Left ventricle myocardium superior (tissue), 1 donor: ENCODE measurements at places on chromosomes 6 and 20. TPM values are rescaled to one million over a fixed set of nuclear protein-coding genes. Genes with fewer than 3 reads are reported as not detected.

The SNAI1 gene
- 0.82 TPM for total RNA-seq

The GNAS-AS1 gene
- total RNA-seq: 0.35 TPM

The WFDC10B gene
- not detected for total RNA-seq

The MAN1A1 gene
- total RNA-seq: 18.3 TPM

The FAM209B gene
- total RNA-seq: not detected

The MUCL3 gene
- total RNA-seq: not detected

The MRPL2 gene
- total RNA-seq: 116 TPM

- no peak for DNase-seq
These were observed 27.5 kb downstream of the RSPH3 start for GRCh38 chr6:158972241-158973233.

DNA sequence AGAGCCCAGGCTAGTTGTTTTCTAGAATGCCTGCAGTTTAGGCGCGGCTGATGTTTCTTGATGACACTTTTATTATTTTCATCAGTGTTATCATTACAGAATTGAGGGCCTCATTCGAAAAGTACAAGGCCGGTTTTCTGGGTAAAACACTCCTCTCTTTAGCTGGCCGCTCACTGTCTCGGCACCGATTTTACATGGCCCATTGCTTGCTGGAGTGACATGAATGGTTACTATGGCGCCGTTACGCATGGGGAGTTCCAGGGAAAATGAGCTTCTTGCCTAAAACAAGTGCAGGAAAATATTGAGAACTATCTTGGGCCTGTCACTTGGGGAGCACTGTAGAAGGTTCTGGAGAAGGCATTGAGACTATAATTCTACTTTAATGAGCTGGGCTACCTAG, 317.8 kb downstream of the CDH4 start:
- no peak for DNase-seq

- DNase-seq: no peak
These were observed 40.4 kb upstream of the ARG1 start for GRCh38 chr6:131532580-131533039.

DNA sequence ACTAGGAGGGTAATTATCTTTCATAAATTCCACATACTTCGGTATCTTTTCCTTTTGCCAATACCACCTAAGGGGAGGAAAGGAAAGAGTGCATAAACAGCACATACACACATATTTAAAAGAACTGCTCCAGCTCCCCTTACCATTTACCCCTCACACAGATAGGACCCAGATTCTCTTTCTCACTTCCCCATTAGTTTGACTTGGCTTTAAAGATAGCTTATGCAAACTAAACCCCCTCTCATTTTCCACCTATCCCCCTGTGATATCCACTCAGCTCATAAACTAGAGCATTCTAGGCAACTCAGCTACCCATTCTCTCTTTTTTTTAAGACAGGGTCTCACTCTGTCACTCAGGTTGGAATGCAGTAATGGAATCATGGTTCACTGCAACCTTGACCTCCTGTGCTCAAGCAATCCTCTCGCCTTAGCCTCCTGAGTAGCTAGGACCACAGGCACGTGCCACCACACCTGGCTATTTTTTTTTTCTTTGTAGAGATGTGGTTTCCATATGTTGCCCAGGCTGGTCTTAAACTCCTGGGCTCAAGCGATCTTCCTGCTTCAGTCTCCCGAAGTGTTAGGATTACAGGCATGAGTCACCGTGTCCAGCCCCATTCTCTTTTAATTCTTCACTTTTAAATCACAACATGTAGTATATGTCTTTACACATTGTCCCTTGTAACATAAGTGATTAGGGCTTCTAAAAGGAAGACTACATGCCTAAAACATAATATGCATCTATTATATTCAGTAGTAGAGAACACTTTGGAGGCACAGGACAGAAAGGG, 4.0 kb downstream of the FUCA2 start:
- DNase-seq: no peak

- no peak for DNase-seq
These were observed 295.7 kb downstream of the CDC5L start for GRCh38 chr6:44682987-44683779.

DNA sequence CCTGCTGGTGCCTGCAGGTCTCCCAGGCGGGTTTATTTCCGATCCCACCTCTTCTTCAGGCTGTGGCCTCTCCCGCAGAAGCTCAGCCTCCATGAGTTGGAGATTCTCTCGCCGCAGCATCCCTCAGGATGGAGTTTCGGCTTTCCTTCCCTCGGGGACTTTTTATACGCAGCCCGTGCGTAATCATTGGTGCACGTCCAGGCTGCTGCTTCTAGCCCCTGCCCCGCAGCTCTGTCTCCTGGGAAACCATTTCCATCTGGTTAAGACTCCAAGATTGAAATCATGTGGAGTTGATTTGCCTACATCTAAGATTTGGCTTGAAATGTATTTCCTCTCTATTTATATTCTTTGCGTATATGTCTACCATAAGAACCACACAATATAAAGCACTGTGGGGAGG, 46.7 kb upstream of the CARMIL1 start:
- DNase-seq: peak; percentile 56

GRCh38 chr6:34490390-34491090, 24.7 kb downstream of the PACSIN1 start:
- no peak for DNase-seq

DNA sequence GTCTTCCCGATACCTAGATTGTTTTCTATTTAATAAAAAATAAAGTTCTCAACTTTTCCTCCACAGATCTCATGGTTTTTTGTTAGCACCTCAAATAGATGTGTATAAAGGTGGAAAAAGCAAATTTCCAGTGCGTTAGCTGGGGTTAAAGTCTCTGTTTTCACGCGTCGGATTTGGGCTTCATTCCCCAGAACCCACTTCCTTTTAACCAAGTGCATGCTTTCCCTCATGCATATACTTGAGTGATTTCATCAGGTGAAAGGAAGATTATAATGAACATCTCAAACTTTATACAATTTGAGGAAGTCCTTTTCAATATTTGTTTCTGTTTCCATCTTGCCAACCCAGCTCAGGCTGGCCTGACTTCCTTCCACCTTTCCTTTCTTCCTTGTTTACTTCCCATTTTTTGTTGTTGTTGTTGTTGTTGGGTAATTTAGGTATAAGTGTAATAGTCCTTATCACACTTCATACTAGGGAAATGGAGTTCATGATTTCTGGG, 43.9 kb upstream of the GGTLC1 start:
- no peak for DNase-seq

GRCh38 chr20:59010995-59011873, 4.2 kb upstream of the CTSZ start:
- DNase-seq: peak; percentile 38

- DNase-seq: peak; percentile 70
These were observed 1.6 kb upstream of the HEY2 start for GRCh38 chr6:125747589-125748405.

GRCh38 chr6:152648105-152648504, 10.9 kb upstream of the SYNE1 start:
- no peak for DNase-seq

DNA sequence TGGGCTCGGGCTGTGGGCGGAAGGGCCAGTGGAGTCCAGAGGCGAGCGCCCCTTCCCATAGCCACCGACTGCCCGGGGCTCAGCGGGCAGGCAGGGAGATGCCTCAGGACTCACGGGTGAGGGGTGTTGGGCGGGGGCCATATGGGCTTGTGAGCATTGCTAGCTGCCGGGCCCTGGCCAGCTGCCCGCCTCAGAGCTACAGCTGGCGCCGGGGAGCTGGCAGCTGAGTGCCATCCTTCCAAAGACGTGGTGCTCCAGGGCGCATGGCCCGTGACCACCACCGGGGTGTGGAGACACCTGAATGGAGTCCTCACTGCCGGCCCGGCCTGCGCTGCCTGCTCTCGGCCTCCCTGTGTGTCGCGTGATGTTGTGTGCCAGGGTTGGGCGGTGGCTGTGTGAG, 10.6 kb upstream of the RBBP8NL start:
- DNase-seq: peak; percentile 49

GRCh38 chr20:50152394-50153152, 950 bp downstream of the PEDS1 start:
- DNase-seq: no peak

DNA sequence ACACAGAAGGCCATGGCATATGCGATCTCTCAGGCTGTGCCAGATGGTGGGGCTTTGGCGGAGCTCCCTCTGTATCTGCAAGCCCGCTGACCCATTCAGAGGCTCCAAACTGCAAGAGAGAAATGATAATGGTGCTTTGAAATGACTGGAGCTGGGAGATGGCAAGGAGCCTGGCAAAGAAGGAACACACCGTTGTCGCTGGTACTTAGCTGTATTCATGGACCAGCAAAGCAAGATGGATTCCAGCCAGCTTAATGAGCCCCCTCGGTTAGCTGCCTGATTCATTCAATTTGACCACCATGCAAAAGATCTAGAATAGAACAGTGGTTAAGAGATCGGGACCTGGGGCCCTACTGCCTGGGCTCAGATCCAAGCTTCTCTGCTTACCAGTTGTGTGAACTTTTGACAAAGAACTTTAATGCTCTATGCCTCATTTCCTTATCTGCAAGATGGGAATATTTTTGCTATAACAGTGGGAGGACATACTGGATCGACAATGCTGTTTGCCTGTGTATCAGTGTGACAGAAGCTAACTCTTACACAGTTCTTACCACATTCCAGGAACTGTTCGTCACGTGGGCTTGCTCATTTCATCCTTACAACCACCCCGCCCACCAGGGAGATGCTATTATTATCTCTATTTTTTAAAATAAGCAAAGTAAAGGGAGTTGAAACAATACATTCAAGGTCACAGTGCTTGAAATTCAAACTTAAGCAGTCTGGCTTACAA, 317.8 kb upstream of the SULF2 start:
- DNase-seq: no peak

DNA sequence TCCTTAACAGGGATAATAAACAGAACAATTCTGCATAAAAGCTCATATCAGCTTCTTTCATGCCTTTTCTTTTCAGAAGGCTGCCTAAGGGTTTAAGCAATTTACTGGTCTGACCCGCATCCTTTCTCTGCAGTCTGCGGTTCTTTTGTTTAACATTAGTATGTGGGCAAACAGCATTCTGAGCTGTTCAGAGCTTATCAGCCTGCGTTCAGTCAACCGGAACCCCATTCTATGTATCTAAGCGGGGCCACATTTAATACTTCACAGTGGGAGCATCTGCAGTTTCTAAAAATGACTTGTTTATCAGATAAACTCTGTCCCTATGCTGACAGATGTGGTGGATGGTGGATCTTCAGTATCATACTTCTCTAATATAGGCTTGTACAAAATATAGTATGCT, 758.9 kb upstream of the MMS22L start:
- no peak for DNase-seq

DNA sequence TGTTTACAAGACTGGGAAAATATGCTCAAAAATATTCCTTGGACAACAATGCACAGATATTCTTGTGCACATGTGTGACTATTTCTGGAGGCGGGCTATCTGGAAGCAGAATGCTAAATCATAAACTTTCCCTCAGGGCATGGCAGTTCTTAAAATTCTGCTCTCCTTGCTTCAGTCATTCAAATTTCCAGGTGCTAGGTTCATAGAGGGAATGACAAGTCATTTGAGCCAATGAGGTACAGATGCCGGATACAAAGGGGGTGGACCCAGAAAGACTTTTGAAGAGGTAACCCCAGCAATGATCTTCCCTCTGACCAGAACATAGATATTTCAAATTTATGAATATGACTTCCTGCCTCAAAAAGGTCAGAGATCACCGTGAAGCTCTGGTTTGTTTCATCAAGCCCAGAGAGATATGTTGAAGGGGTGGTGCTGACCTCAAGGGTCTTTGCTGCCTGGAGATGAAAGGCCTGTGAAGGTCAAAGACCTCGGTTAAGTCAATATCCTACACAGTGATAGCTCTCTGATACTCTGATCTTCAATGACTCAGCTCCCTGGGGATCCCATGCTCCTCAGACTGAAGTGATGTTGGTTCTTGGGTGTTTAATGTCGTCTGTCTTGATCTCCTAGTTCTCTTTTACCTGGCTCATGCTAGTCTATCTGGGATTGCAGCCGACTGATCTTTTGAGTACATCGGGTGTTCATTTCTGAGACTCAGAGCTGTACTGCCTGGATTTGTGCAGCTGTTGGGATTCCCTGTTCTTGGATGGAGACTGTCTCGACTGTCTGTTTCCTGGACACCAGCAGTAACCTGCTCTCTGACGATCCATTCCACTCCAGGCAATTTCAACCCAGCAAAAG, 47.5 kb upstream of the TSHZ2 start:
- DNase-seq: no peak

DNA sequence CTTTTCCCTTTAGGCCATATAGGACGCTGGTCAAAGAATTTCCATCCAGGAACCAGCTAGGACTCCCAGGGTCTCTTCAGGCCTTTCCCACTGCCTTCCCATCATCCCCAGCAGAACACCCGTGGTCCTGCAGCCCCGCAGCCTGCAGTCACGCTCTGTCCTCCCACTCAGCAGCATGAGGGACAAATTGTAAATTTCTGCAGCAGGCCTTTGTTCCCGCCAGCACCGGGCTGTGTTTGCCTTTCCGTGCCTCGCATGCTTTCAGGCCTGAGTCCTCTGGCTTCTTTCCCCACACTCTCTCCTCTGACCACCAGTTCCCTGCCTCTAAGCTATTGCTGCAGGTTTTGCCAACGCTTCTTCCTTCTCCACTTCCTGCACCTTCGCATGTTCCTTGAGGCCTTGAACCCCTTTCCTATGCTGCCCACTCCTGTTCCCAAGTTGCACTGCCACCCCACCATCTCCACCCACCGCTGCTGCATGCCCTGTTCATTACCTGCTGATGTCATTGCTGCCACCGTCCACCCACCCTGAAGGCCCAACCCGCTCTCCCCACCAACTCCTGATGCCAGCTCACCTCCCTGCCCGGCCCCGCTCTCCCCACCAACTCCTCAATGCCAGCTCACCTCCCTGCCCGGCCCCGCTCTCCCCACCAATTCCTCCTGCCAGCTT, 49.8 kb downstream of the RNASET2 start:
- DNase-seq: no peak

- DNase-seq: no peak
These were observed 357.9 kb upstream of the TSHZ2 start for GRCh38 chr20:52614051-52614863.

DNA sequence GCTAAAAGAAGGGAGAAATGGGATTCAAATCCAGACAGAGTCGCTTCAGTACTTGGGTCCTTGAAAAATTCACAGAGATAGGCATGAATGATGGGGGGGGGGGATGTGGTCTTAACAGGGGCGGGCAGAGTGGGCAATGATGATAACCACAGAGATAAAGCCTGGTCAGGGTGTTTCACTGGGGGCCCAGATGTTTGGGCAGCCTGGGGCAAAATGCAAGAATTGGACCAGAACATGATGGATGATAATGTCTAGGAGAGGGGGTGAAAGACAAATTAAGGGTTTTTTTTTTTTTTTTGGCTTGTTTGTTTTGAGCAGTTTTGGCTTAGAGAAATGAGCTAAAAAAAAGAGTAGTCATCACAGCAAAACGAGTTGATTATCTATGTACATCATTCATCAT, 57.4 kb downstream of the LAMP5 start:
- no peak for DNase-seq

DNA sequence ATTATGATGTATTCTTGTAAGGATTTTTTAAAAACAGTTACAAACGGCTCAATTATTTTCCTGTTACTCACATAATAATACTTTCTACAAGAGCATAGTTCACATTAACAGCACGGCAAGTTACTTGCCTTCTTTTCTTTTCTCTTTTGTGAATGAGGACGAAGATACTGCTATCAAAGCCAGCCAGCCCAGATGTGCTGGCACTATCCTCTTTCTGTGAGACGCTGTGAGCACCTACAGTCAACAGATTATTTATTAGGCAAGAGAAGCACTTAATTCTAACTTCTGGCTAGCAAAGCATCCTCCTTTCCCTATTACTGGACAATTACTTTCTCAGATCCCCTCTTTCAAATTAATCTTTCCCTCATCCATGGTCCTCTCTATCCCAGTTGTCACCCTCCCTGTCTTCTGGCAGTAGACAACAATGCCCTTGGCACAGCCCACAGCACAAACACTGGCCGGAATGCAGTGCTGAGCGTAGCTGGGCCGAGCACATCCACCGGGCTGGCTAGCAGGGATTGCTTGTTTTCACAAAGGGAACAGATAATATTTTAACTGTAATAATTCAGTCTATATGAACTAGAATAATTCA, 262.1 kb downstream of the FOXC1 start:
- DNase-seq: peak; percentile 41
